ENCODE measurements at places on chromosomes 11 and 22.

- no peak for DNase-seq
Observed at GRCh38 chr11:2312232-2313042, 10.6 kb downstream of the TSPAN32 start.

- no peak for DNase-seq
Observed at GRCh38 chr11:637593-638521, 788 bp downstream of the DRD4 start.

DNA sequence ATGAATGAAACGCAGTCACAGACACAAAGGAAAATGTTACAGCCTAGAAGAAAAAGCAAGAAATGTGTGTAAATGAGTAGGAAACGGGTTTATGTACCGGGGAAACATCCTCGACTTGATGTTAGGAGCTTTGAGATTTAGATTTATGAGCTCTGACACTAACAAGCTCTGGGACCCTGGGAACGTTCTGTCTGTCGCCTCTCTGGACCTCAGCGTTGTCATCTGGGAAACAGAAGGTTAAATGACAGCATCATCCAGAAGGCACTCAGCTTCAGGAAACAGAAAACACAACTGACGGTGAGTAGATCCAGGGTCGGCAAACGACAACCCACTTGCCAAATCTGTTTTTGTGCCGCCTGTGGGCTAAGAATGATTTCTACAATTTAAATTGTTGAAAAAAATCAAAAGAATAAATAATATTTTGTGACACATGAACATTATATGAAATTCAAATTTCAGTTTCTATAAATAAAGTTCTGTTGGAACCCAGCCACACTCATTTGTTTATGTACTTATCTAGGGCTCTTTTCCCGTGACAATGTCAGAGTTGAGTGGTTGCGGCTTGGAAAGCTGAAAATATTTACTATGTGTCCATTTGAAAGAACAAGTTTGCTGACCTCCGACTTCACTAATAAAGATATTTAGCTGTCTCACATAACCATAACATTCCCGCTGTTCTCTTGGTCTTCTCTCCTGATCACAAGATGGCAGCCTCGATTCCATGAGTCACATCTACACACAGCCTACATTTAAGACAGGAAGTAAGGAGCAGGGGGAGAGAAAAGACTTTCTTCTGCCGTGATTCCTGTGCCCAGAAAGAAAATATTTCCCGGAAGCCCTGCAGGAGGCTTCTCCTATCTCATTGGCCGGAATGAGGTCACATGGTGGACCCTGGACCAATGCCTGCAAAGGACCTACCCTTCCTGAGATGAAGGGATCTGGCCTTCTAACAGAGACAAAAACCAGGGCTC lies 47.1 kb upstream of the SYT13 start:
- no peak for DNase-seq

GRCh38 chr11:67731583-67731982 lies 57.2 kb upstream of the ALDH3B2 start:
- no peak for DNase-seq

DNA sequence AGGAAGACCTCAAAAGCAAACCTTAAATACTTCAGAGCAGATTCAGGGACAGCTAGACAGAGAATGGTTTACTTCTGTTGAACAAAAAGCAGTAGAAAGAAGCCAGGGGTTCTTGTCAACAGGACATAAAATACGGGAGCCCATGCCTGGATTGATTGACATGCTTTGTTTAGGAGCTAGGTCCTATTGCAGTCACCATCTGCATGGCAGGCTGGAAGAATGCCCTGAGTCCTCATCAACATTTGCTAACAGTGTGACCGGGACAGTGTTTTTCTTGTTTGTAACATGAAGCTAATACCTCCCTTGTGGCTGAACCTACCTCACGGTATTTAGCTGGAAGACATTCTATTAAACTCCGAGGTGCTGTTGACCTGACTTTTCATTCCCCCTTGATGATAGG lies 225.4 kb downstream of the NTM start:
- no peak for DNase-seq

- DNase-seq = no peak
Observed at GRCh38 chr22:49308300-49308699, 519.4 kb downstream of the BRD1 start.

GRCh38 chr11:811446-812245 lies 1.9 kb downstream of the RPLP2 start:
- no peak for DNase-seq

DNA sequence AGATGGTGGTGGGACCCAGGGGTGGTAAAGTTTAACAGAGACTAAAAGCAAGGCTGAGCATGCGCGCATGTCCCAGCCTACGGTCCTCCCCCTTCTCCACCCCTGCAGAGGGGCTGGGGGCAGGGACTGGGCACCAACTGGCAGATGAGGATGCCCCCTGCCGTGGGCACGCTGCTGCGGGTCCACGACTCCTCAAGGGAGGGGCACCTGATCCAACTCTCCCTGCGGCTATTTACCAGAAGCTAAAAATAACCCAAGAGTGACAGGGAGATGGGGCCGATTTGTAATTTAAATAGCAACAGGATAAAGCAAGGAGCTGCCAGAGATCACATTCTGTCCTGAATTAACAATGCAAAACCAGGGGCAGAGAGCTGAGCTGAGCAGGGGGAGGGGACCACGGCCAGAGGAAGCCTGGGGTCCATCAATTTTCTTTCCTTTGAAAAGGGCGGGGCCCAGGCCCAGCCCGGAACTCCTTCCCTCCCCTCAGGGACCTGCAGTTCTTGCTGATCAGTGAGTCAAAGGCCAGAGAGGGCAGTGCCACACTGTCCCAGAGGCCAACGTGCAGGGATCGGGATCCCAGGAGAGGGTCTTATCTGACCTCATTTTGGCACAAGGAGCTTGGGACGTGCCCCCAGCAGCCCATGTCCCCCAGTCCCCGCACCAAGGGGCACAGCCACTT lies 8.1 kb upstream of the DGKZ start:
- no peak for DNase-seq

- DNase-seq = no peak
Observed at GRCh38 chr11:21415606-21416005, 746.2 kb downstream of the NELL1 start.

DNA sequence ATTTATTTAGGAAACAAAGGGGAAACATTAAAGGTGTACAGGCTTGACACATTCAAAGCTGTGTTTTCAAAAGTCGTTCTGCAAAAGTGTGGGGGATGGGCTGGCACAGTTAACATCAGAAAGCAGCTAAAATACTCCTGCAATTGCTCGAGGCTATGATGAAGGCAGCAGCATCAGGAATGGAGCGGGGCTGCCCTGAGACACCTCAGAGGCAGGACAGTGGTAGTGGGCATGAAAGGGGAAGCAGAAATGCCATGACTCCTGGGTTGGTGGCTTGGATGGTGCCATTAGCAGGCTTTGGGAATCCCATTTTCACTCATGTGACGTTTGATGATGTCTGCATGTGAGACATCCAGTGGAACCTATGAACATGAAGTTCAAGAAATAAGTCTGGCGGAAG lies 646 bp downstream of the NCAPD3 start:
- no peak for DNase-seq

- no peak for DNase-seq
Observed at GRCh38 chr11:106727256-106727655, 291.0 kb downstream of the GUCY1A2 start.

GRCh38 chr11:122709039-122709760 lies 53.7 kb downstream of the UBASH3B start:
- no peak for DNase-seq

GRCh38 chr11:23957314-23957713 lies 539.5 kb upstream of the LUZP2 start:
- DNase-seq = no peak

GRCh38 chr22:45760682-45761081 lies 89.0 kb downstream of the ATXN10 start:
- no peak for DNase-seq

DNA sequence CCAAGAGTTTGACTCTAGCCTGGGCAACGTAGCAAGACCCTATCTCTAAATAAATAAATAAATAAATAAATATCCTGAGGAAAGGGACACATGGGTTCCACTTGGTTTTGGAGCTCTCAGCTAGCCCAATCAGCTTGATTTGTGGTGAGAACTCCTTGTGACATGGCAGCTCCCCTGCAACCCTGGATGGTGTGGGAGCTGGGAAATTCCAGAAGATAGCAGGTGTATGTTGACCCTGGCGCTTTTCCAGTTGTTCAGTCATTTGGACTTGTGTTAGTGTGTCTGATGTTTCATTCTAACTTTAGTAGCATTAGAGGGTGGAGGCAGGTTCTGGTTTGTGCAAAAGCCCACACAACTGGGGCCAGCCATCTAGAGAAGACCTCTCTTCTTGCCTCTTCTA lies 148.5 kb upstream of the NCAM1 start:
- DNase-seq = no peak

DNA sequence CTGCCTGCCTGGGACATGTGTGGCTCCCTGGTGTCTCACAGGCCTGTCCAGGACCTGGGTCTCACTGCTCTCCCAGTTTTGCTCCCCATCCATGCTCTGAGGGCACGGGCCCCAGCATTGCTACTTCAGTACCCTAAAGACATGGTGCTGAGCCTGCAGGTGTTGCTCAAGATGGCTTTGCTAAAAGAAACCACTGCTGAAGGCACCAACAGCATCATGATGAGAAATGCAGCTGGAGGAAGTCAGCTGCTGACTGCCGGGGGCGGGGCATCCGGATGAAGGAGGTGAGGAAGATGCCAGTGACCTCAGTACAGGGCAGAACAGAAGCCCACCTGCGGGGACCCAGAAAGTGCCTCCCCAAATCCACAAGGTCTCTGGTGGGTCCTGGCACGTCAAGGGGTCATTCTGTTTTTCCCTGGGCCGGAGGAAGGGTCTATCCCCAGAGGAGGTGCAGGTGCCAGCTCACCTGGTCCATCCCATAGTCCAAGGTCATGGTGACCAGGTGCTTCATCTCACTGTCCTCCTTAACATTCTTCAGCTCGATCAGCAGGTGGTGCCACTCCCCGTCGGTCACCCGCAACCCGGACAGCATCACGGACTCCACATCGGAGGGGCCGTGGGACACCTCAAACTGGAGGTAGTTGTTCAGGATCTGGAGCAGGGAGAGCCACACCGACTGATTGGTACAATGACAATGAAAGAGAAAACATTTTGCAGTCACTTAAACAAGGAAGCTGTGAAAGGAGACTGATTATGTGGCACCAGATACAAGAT lies 63.9 kb downstream of the TRMU start:
- no peak for DNase-seq

DNA sequence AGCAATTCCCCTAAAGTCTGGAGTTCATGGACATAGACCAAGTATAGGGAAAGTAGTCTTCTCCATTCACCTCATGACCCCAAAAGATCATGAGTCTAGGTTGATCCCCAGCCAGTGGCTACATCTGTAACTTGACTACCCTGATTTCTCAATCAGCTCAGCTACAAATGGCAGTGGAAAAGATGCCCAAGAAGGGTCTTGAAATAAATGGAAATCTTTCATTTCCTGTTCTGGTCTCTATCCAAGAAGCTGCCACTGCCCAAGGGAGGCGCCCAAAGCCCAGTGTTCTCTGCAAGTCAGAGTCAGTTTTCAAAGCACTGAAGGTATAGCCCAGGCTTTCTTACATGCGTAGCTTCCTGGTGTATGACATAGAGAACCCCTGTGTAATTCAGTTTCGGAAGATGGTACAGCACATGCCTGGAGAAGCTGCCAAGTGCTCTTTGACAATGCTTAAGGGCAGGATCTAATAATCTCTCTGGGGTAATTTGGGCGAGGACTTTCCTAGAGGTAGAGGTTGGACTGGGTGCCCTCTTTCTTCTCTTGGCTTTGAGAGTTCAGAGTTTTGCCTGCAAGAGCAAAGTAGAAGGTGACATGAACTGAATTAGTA lies 101.1 kb downstream of the ADAMTS15 start:
- no peak for DNase-seq

DNA sequence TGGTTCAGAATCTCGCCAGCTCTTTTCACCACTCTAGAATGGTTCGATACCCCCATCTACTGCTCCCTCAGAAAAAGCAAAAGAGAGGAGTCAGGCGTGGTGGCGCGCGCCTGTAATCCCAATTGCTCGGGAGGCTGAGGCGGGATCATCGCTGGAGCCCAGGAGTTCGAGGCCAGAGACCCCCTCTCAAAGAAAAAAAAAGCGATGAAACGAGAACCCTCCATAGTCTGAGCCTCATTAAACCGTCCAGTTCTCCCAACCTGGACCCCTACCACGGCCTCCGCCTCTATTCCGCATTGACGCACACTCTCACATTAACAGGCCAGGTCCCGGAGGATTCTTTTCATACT lies 439 bp downstream of the SPA17 start:
- DNase-seq = no peak

GRCh38 chr22:38062791-38063190 lies 5.6 kb downstream of the PICK1 start:
- no peak for DNase-seq
